ENCODE measurements at places on chromosomes 6 and 20.

DNA sequence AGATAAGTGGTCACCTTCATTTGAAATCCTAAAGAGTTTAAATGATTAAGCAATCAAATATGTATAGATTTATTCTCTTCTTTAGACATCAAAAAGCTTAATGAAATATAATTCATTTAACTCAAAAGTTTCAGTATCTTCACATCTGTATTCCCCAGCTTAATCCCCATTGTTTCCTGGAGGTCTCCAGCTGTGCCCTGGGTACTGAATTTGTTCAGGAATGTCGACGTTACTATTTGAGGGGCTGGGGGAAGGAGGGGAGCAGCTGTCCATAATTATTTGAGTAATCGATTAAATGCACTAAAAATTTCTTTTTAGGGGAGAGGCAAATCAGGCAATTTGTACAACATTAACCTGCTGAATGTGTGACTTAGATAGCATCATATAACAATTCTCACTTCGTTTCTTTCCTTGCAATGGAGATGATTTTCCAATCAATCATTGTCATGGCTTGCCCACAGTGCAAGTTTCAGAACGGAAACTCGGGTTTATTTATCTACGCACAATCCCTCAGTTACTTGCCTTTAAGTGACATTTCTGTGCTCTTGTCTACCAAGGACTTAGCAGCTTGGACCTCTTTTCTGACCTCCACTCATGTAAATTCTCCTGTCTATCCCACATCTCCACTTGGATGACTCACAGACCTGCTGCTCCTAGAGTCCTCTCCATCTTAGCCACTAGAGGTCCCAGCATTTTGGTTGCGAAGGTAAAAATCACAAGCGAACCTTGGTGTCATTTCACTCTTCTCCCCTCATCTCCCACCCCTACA is 3.9 kb downstream of the DOK5 start:
- DNase-seq = no peak

GRCh38 chr6:108877046-108877751 is 29.0 kb downstream of the ARMC2 start:
- DNase-seq = no peak

DNA sequence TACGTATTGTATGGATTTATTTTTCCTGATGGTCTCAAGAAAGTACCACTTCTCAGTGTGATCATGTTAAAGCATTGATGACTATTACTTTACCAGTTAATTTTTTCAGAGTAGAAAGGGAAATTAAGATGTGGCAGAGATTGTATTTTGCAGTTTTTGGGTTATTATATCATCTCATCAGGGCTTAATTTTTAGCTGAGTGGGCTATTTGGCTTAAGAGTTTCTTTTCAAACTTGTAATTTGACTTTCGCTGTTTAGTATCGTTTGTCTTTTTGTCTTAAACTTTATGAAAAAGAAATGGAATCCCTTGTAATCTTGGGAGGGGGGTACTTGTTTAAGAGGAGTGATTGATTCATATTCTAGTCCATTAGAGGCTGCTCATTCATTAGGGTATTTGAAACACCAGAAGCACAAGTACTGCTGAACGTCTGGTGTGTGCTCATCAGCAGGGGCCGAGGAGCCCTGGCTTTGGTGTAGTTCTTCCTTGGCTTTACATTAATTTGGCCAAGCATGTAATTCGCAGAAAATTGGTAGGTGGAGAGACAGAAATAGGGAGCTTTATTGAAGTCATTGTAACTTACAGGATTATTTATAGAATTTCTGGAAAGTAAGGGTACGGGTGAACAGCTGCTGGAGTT is 112.4 kb downstream of the TIAM2 start:
- no peak for DNase-seq

DNA sequence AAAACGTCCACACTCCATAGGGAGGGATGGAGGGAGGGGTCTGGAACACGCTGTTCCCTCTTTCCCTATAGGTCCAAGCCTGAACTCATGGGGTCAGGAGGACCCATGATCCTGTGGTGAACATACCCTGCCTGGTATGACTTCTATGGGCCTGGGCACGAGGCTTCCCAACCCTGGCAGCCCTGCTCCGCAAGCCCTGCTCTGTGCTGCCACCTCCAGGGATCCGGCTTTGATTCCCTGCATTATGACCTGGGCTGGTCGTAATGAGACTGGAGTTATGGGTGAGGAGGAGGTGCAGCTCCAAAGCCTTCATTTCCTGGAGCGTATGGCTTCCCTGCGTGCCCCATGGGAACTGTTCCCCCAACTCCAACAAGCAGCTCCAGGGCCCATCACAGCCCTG is 54.9 kb downstream of the CDH22 start:
- no peak for DNase-seq

- DNase-seq = no peak
These were observed 436.8 kb downstream of the HAO1 start for GRCh38 chr20:7503501-7503900.
